ENCODE measurements at places on chromosomes 6 and 20.

- no peak for DNase-seq
Measured at GRCh38 chr20:62567246-62568044, 74.9 kb upstream of the SLCO4A1 start.

- no peak for DNase-seq
Measured at GRCh38 chr20:54155736-54156317, 18.0 kb downstream of the CYP24A1 start.

GRCh38 chr6:109087661-109088264 lies 6.9 kb downstream of the SESN1 start:
- no peak for DNase-seq

GRCh38 chr6:133553652-133554051 lies 312.5 kb downstream of the EYA4 start:
- DNase-seq = no peak

DNA sequence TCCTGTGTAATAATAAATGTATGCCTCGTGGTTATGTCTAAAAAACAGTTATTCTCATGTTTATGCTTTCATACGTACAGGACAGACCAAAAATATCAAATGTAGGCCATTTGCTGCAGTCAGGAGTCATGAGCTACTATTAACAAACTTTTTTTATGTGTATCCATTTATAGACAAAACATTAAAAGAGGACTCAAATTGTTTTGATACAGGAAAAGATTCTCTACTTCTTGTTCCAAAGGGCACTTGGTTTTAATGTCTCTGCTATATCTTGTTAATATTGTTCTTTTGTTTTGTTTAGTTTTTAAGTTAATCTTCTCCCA lies 155.2 kb downstream of the ZDHHC14 start:
- DNase-seq = no peak

- DNase-seq = no peak
Measured at GRCh38 chr20:51886341-51886740, 84.0 kb upstream of the SALL4 start.

- no peak for DNase-seq
Measured at GRCh38 chr6:147447835-147448611, 60.5 kb upstream of the SAMD5 start.

DNA sequence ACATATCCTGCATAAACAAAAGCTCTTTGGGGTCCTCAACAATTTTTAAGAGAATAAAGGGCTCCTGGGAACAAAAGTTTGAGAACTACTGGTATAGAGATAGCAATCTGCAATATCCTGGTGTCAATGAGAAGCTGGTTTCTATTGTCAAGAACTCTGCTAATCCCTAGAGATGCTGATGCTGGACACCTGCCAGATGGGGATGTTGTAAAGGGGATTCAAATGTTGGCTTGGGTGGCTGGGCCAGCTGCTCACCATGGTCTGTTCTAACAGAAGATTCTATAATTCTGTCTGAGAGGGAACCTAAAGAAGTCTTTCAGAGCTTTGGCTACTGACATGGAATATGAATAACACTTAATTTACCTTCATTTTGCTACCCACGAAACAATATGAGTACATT lies 137.8 kb downstream of the BTBD9 start:
- no peak for DNase-seq

DNA sequence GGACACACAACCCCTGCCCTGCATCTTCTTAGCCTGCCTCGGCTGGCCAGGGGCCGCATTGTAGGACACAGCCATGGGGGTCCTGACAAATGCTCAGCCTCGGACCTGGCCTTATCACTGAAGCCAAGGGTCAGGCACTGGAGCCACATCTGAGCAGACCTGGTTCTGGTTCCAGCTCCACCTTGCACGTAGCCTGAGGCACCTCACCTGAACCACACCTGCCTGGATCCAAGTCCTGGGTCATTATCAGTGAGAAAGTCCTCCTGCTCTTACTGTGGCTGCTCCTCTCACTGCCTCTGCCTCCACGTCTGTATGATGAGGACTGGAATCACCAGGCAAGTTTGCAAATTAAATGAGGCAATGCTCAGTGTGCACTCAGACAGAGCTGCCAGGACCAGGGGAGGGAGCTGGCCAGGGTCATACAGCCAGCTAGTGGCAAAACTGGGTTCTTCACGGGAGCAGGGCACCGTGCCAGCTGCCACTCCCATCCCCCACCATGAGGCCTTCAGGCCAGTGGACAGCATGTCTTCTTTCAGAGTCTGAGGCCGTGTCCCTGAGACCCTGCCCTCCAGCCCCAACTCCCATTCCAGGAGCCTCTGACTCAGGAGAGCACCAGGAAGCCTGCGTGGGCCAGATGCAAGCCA lies 40.2 kb downstream of the MRPL14 start:
- no peak for DNase-seq

DNA sequence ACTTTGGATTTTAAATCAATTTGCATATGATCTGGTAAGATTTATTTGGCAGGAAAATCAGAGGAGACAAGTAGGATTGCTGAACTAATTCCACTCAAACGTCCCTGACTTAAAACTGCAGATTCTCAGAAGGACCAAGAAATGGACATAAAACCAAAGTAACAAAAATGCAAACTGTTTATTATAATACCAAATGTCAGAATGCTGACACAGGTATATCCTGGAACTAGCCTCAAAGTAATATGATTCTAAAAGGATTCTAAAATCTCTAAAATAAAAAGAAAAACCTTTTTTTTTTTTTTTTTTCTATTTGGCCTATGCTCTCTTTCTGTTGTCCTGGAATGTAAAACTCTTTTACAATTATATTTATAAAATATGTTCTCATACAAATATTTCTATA lies 74.4 kb upstream of the BTBD3 start:
- no peak for DNase-seq

DNA sequence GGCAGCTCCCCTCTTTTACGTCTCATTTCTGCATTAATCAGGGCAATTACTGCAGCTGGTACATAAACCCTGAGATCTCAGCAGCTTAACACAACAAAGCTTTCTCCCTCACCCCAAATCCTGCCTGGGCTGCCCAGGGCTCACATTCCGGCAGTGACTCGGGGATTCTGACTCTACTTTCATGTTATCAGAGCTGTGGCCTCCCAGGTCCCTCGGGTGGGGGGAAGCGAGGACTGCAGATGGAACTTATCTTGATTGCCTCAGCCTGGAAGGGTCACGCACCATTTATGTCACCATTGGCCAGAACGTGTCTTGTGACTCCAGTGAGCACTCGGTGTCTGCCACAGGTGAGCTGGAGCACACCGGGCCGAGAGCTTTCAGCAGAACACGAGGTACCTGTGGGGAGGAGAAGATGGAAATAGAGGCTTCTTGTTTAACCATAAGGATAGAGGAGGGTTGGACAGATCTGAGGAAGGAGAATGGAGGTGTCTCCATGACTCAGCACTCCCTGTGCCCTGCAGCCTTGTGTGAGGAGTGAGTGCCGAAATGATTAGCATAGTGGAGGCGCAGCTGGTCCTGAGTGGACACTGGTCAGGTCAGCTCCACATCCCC lies 88.5 kb upstream of the EXOC2 start:
- DNase-seq = no peak

DNA sequence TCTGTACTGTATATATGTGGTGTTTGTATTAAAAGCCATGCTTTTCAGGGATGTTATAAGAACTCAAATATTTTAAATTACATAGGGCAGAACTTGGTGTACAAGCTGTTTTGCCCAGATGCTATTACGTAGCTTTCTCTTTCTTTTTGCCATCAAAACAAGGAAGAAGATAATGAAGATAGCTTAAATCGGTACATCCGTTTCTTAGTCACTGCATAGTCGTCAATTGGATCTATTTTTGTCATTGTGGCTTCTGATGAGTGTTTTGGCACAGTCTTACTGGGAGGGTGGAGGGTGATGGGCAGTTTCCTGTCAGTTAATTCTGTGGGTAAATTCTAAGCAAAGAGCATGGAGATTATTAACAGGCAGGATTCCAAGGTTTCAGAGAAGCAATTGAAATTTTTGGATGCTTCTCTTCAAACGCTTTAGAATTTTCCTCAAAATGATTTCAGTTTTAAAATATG lies 649.1 kb upstream of the GJE1 start:
- DNase-seq = peak; percentile 86

GRCh38 chr6:4296552-4296951 lies 161.2 kb upstream of the ECI2 start:
- no peak for DNase-seq

- no peak for DNase-seq
Measured at GRCh38 chr6:20715135-20715806, 181.0 kb downstream of the CDKAL1 start.

DNA sequence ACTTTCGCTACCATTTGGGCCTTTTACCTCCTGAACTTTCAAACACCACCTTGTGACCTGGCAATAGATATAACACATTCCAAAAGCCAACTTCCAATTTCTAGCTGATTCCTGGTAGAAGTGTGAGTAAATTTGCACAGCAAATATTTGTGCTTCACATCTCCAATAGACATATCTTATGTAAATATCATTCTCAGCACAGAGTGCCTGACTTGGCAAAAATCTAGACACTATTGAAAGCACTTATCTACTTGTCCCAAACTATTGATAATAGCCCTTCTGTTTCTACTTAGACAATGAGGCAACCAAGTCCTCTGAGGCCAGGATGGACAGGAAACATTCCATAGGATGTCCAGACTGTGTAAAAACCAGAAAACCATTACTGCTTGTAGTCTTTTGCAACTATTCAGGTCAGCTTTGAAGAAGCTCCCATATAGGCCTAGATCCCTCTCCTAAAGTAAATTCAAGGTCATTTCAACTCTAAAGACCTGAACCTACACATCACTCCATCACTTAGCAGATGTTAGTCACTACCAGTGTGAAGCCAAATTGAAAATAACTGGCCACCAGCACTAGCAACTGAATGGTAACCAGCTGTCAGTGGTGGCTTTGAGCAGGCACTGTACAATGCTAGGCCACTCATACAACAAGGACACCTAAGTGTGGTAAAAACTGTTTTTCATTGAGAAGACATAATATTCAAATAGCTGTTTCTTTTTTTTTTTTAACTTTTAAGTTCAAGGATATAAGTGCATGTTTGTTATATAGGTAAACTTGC lies 95.3 kb upstream of the RSPO3 start:
- no peak for DNase-seq

- DNase-seq = peak; percentile 79
Measured at GRCh38 chr20:63957004-63957689, 931 bp upstream of the UCKL1 start.

GRCh38 chr6:159700970-159701369 lies 7.9 kb upstream of the SOD2 start:
- no peak for DNase-seq

DNA sequence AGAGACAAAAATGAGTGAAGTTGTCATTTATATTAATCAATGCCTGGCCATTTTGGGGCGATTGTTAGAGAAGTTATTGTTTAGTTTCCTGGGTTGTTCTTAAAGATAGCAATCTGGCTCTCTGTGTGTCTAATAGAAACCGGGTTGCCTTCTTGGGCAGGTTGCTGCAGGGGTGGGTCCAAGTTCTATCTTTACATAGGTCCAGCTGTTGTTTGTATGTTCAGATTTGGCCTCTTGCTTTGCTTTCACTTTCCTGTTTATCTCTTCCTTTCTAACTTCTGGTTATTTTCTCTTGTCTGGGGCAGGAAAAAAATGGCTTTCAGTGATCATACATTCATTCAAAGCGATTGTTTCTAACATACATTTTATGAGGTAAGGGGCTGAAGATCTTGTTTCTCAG lies 128.4 kb upstream of the NOX3 start:
- DNase-seq = no peak

GRCh38 chr6:35495258-35496035 lies 1.4 kb downstream of the TEAD3 start:
- no peak for DNase-seq

- no peak for DNase-seq
Measured at GRCh38 chr6:74044417-74045096, 348.6 kb downstream of the CD109 start.

DNA sequence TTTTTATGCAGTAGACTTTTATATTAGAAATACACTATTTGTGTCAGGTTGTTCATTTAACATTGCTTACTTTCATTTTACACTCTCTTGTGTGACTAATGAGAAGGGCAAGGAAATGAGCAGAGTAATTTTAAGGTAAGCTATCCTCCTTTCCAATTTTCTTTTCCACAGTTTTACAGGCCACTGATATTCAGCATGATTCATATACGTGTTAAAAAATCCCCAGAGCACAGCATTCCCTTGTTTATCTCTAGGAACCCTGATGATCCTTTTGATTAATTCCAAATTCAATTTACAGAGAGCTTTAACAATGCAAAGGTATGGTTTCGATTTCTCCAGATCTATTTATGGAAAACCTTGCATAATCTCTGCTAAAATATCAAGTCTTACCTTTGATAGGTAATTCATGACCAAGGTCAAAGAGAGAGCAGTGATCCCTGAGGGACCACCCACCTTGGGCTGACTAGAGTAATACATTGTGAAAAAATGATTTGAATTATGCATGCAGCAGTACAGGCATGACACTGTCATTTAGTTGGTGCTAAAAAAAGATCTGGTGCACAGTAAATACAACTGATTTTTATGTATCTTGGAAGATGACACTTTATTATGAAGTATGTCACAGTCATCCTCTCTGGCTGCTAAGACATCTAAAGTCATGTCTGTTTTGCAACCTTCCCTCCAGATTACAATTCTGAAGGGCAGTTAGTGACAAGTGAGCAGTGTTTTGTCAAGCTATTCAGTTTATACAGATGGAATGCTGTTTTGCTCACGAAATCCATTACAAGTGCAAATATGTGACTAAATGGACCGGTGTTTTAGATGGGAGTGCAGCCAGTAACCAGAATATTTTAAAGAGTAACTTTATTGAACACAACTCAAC lies 736.6 kb downstream of the EPHA7 start:
- no peak for DNase-seq

DNA sequence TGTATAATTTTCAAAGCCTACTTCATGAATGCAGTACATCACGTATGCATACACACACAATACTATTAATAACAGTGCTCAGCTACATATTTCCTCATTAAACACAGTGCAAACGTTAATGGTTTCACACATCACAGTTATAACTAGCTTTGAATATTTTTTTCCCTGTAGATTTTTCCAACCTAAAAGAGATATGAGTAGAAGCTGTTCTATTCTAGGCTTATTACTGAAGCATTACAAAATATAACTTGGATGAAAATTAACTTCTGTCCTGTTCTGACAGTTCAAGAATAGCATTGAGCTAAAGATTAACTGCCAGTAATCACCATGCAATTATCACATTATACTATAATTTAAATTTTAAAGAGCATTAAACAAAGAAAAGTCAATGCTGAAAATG lies 6.2 kb downstream of the LMBRD1 start:
- no peak for DNase-seq

GRCh38 chr20:53660078-53660909 lies 66.7 kb upstream of the ZNF217 start:
- peak; percentile 52 for DNase-seq

- no peak for DNase-seq
Measured at GRCh38 chr20:8434326-8434876, 302.3 kb downstream of the PLCB1 start.

GRCh38 chr20:9705722-9706476 lies 133.0 kb downstream of the PAK5 start:
- no peak for DNase-seq

GRCh38 chr20:18748987-18749386 lies 64.6 kb upstream of the SCP2D1 start:
- DNase-seq = no peak

- DNase-seq = peak; percentile 52
Measured at GRCh38 chr6:42929821-42930360, 611 bp downstream of the CNPY3 start.

Measured in natural killer cell (primary cell).